ENCODE measurements at places on chromosomes 5 and 9.

DNA sequence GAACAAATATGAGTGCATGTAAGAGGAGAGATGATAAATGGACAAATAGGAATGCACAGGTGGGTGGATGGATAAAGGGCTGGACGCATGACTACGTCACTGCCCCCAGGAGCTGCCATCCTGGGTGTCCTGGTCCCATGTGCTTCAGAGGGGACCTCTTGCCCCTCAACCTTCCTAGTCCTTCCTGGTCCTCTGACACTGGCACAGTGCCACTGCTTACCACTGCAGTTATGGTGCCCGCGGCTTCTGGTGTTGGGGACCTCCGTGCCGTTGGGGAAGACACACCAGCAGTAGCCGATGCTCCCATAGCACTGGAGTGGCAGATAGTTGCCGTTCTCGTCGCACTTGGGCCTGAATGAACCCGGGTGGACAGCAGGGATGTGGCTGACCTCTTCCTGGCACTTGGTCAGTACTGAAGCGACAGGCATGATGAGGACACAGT lies 9.8 kb downstream of the CD74 start:
- DNase-seq = no peak

GRCh38 chr5:120512791-120513650 lies 48.9 kb downstream of the PRR16 start:
- no peak for DNase-seq

- no peak for DNase-seq
These were observed 185.9 kb downstream of the MSX2 start for GRCh38 chr5:174910245-174910737.

DNA sequence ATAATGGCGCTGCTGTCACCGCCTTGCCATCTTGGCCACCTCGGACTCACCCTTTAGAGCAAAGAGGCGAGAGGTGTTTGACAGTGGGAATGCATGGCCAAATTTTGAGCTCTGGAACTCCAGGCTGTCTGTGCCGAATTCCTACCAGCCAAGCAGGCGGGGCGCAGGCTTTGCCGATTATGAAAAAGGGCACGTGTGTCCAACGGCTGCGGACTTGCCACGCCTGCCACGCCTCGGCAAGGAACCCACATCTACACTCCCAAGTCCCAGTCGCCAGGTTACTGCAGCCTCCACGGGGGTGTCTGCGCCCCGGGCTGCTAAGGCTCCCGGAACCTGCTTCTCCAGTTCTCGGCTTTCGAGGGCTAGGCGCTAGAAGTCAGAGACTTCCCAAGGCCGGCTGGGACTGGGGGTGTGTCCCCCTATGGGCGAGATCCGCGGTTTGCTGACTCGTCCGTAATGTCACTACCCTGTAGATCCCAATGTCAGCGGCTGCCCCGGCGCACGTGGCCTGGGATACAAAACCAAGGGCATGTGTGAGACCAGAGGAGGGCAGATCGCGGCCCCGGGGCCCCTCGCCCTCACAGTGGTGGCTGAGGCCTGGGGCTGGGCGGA lies 2.8 kb downstream of the NPR3 start:
- DNase-seq = no peak

- no peak for DNase-seq
These were observed 283.7 kb downstream of the CSNK1G3 start for GRCh38 chr5:123795688-123796087.

GRCh38 chr9:134922066-134922931 lies 4.6 kb upstream of the FCN1 start:
- no peak for DNase-seq

GRCh38 chr9:112809351-112809848 lies 58.8 kb downstream of the SNX30 start:
- DNase-seq = no peak

DNA sequence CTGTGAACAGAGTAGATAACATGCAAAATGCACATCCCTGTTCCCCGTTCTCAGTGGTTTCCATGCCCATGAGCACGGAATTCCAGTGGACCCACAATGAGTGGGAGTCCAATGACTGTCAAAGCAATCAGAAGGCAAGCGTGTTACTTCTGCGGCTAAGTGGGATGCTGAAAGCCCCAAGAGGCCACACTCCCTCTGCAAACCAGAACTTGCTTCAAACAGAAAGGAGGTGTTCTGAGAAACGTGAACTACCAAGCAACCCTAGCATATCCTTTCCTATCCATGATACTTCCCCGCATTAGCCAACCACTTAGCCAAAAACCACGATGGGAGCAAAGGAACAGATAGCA lies 21.7 kb upstream of the MVB12B start:
- DNase-seq = no peak

- no peak for DNase-seq
These were observed 51.3 kb upstream of the PTPN3 start for GRCh38 chr9:109549386-109549785.
